ENCODE measurements at places on chromosomes 5 and 9. TPM values are rescaled to one million over a fixed set of nuclear protein-coding genes. Genes with fewer than 3 reads are reported as not detected.

DNA sequence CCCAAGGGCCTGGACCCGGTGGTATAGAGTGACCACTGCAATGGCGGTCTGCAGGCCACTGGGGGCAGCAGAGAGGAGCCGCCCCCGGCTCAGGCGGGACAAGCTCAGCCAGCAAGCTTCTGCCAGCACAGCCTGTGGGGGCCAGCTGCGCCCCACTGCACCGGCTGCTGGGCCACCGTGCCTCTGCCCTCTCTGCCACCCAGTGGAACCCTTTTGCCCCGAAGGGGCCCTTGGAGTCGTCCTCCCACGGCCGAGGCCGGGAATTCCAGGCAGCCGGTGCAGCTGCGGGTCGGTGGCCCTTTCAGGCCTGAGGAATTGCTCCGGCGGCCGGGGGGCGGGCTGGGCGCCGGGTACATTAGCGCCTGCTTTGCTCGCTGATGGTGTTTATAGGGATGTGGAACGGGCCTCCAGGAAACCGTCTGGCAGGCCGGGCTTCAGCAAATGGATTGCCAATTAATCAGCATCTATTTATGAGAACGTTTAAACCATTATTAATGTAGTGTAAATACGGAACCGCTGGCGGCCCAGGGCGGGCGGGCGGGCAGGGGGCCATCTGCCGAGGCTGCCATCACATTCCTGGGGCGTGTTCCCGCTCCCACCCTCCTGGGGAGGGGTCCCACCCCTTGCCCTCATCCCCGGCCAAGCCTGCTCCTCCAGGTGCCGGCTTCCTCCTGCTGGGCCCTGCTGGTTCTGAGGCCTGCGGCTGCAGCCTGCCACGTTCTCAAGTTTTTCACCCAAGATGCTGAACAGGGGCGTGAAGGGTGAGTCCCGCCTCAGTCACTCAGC, 127.4 kb downstream of the BARX1 start:
- H3K36me3 ChIP-seq, result no peaks in the 10 kb centered on the region
- no peak overlapping the region for H3K27ac ChIP-seq
- peak overlapping the region; percentile 54 for H3K4me3 ChIP-seq
- DNase-seq, result peak; percentile 43

MAML1 gene
- 12.1 TPM for total RNA-seq

DNA sequence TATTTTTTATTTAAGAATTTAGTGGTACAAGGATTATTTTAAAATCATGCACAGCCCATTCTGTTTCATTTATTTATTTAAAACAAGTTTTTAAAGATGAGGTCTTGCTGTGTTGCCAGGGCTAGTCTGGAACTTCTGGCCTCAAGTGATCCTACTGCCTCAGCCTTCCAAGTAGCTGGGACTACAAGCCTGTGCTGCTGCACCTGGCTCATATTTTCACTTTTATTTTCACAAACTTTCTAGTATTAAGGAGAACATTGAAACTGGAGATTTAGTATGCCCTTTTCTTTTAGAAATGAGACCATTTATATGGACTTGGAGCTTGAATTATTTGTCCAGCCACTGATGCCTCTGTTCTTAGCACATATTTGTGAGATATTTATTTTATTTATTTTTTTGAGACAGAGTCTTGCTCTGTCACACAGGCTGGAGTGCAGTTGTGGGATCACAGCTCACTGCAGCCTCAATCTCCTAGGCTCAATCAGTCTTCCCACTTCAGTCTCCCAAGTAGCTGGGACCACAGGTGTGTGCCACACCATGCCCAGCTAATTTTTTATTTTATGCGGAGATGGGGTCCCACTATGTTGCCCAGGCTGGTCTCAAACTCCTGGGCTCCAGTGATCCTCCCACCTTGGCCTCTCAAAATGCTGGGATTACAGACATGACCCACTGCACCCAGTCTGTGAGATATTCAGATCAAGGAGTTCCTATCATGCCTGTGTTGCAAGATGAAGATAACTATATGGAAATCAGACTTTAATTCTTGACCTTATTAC, 7.4 kb downstream of the DMXL1 start:
- H3K4me3 ChIP-seq, result no peak overlapping the region
- no peaks in the 10 kb centered on the region for H3K36me3 ChIP-seq
- DNase-seq, result no peak

- no peak for DNase-seq
- no peak overlapping the region for H3K4me3 ChIP-seq
- peaks cover 5% of the 10 kb centered on the region for H3K36me3 ChIP-seq
- no peaks in the 10 kb centered on the region for H3K27me3 ChIP-seq
Measured at GRCh38 chr5:98791001-98791519, 17.6 kb downstream of the RGMB start.

SMAD5 gene
- 81.0 TPM for total RNA-seq

TMEM232 gene
- total RNA-seq, result 0.71 TPM

DNA sequence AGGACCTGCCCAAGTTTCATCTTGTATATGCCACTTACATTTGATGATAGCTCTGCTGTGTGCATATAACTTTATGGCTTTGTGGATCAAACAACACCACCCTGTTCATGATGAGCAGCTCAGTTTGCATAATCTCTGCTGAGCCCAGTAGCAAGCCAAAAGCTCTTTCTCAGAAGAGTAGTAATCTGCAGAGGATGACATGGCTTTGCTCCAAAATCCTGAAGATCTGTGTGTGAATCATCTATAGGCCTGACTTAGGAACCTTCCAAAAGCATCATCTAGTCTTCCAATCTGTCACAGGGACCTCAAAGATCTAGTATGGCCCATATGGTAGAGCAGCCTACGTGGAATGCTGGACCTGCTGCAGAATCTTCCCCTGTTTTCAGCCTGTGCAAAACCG, 394.6 kb downstream of the PSAT1 start:
- no peak for DNase-seq
- H3K4me3 ChIP-seq, result no peak overlapping the region
- no peaks in the 10 kb centered on the region for H3K4me1 ChIP-seq
- H3K27ac ChIP-seq, result no peak overlapping the region
- H3K36me3 ChIP-seq, result no peaks in the 10 kb centered on the region
- H3K27me3 ChIP-seq, result no peaks in the 10 kb centered on the region

- H3K36me3 ChIP-seq, result no peaks in the 10 kb centered on the region
- no peak overlapping the region for H3K4me3 ChIP-seq
- no peak for DNase-seq
- peaks cover 9% of the 10 kb centered on the region for H3K27me3 ChIP-seq
Measured at GRCh38 chr5:123099514-123100151, 10.6 kb downstream of the PRDM6 start.

Data from HepG2 (cell line).